ENCODE measurements at places on chromosomes 11 and 22.
A peak's percentile ranks its signal among the peaks of the same experiment; 100 is the strongest.

GRCh38 chr11:20529757-20530156, 69.7 kb upstream of the SLC6A5 start:
- DNase-seq = no peak

DNA sequence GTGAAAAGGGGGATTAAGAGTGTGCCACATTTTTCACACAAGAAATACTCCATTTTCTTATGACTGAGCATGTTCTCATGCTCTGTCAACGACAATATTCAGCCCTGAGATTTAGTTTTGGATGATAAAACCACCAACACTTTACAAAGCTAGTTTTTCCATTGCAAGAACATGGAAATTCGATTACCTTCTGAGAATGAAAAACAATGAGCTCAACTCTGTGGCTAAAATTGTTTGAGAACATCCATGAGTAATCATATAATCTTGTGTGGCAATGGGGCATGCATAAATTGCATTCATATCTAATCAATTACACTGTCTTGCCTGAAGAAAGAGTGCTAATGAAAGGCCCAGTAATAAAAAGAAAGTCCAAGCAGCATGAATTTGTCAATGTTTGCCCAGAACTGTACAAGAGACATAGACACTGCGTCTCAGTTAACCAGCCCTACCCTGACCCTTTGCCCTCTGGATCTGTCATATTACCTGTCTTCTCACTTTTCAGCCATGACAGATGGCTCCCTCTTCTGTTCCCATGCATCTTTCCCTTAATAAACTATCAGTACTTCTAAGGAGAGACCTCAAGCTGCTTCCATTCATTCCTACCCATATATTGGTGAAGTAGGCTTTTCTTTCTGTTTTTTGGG, 253.4 kb downstream of the FAM76B start:
- DNase-seq = no peak

- DNase-seq = no peak
Observed at GRCh38 chr11:122486793-122487495, 168.6 kb upstream of the UBASH3B start.

DNA sequence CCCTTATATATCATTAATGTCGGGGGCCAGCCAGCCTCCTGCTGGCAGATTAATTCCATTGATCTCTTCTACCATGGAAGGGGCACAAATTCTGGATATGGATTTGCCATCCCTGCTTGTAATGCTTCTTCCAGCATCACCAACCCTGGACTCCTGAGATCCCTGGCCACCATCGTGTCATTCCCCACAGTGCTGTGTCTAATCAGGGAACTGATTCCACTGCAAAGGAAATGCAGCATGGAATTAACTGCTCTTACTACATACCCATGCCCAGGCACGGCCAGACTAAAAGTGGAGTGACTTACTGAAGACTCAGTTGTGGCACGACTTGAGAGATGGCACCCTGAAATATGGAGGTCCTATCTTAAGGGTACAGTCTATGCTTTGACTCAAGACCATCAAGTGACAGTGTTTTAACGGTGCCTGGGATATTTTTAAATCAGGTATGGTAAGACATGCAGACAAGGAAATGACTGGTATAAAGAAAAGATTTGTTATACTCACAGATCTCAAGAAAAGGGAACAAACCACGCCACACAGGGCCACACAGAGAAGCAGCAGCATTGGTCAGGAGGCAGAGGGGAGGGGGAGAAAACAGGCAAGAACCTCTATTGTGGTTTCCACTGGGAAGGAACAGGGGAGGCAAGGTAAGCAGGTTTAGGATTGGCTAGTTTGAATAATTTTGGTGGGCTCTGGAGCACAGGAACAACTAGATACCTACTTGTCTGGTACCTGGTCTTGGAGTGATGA, 65.1 kb downstream of the IGLL5 start:
- DNase-seq = no peak

DNA sequence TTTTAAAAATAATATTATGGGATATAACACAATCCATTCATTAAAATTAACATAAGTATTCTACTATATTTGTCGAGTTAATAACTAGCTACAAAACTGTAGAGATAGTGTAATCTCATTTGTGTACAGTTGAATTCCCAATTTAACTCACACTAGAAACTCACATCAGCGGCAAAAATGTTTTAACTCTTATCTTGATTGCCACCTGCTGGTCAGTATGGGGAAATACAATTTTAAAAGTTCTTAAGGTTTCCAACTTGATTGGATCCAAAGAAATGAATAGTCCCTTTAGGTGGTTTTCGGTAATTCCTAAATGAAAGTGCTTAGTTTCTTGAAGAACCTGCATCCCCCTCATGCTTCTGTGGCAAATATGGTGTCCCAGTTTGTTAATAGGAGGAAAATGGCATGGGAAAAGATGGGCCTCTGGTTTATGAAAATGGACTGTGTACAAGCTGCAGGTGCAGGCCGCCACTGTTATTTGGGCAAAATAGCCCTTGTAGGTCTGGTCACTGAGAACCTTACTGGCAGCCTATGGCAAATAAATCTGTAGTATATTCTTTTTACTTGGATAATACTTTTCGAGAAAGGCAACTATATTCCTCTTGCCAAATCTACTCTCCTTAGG, 33.7 kb upstream of the SLC17A6 start:
- no peak for DNase-seq

DNA sequence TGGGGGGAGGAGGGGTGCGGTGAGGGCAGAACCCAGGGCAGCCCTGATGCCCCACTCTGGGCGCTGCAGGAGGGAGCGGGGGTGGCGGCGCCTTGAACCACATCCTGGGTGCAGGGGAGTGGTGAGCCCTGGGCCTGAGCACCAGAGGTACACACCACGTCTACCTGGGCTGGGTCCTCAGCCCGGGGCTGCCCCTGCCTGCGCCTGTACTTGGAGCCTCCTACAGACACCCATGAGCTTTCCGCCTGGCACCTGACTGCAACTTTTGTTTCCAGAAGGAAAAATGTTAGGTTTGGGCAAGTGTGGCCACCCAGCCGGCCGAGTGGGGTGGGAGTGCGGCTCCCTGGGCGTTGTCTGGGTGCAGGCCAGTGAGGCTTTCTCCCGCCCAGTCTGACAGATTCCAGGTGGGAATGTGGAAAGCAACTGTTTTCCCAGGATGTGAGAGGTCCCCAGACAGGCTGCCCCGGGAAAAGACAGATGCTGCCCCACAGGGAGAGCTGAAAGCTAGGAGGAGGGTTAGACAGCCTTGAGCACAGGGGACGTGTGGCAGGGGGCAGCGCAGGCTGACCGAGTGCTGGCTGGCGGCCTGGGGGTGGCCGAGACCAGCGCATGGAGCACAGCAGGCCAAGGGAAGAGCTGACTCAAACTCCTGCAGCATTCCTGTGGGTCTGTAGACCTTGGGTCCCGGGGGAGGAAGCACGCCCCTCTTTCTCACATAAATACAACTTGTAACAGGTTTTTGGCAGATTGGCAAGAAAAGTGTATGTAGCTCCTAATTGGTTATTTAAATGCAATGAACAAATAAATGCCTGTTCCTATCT, 44.1 kb downstream of the GNB1L start:
- DNase-seq = no peak

GRCh38 chr22:25492841-25493734, 71.4 kb upstream of the GRK3 start:
- no peak for DNase-seq

GRCh38 chr22:45425101-45425500, 11.6 kb downstream of the RIBC2 start:
- peak; percentile 3 for DNase-seq

- no peak for DNase-seq
Observed at GRCh38 chr11:76185931-76186401, 20.3 kb downstream of the WNT11 start.

GRCh38 chr11:8196749-8197148, 27.9 kb upstream of the RIC3 start:
- no peak for DNase-seq

- DNase-seq = peak; percentile 22
Observed at GRCh38 chr11:8810540-8811301, 100.3 kb upstream of the AKIP1 start.

DNA sequence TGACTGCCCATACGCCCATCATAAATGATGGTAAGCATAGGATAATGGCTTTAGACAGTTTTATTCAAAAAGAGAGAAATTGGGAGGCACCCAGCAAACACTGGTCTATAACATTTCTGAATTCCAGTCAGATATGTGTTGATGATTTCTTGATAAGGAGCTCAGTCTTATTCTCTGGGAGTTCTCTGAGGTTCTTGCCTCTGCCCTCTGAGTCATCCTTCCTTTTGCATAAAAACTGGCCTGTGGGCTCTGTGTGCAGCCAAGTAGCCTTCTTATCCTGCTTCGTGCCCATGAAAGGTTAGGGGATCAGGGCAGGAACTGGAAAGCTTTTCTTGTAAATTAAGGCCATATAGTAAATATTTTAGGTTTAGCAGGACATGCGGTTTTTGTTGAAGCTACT, 48.9 kb downstream of the FAR1 start:
- no peak for DNase-seq

GRCh38 chr22:50544746-50545253, 899 bp upstream of the KLHDC7B start:
- peak; percentile 49 for DNase-seq

GRCh38 chr22:29947410-29948384, 64.7 kb downstream of the MTMR3 start:
- DNase-seq = no peak

- DNase-seq = no peak
Observed at GRCh38 chr11:114478001-114478410, 38.7 kb downstream of the REXO2 start.

GRCh38 chr22:23534851-23535717, 45.0 kb downstream of the IGLL1 start:
- DNase-seq = no peak

- DNase-seq = peak; percentile 63
Observed at GRCh38 chr11:129280027-129280811, 88.1 kb upstream of the ARHGAP32 start.

DNA sequence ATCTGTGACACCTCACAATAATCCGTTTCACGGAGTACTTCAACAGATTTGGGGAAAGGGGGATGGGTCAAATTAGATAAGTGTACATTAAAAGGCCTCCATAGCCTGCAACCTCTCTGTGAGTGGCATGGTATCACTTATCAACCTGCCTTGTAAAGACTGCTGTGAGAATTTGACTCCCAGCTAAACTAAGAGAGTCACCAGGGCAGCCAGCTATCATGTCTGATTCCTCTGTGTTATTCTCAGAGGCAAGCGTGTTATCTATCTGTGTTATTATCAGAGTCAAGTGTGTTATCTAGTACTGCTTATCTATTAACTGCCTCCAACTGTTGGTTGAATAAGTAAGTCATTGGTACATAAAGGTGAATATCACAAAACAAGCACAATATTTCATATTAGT, 4.1 kb upstream of the FAM83F start:
- no peak for DNase-seq

DNA sequence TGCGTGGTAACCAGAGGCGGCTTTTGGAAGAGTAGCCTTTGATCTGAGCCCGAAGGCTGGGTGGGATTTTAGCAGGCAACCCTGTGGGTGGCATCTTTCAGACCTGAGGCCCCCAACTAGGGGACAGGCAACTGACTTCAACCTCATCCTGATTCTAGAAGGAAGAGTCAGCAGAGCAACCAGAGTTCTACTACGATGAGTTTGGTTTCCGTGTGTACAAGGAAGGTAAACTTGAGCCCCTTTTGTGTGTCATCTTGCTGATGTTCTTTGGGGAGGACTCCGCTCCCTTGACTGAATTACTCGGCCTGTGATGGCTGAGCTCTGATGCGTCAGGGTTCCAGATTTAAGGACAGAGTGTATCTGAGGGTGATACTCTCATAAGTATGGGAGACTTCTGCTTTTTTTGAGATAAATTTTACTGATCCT, 31.6 kb downstream of the SGSM3 start:
- DNase-seq = peak; percentile 58

GRCh38 chr11:130214861-130215530, 55.4 kb downstream of the ST14 start:
- DNase-seq = peak; percentile 8

DNA sequence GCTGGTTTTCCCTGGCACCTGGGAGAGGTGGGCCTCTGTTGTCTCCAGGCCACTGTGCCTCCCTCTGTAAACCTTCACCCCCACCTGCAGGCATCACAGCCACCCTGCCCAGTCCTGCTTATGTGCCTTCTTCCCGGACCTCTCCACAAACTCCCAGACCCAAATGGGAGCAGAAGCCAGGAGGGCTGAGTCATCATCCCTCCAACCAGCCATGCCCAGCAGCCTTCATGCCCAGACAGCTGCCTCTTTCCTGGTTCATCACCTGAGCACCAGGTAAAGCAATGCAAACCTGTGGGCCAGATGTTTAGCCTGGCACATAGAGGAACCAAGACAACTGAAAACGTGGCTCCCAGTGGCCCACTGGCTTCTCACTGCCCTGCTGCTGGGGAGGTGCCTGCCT, 2.1 kb upstream of the TMPRSS4 start:
- no peak for DNase-seq

DNA sequence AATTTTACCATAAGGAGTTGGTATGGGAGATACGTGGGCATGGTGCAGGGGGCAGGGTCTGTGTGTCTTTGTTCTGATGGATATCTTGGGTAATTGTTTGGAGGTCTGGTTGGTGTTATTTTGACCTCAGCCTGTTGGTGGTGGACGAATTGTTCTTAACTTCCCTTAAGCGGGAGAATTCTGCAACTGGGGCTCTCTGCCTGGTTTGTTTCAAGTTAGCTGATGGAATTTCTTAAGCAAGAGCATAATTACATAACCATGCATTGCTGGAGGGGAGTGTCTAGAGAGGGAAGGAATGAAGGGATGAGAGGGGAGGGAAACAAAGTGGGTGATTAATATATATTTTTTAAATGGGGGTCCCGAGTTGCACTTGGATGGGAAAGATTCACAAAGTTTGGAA, 908.5 kb upstream of the RAG2 start:
- no peak for DNase-seq

DNA sequence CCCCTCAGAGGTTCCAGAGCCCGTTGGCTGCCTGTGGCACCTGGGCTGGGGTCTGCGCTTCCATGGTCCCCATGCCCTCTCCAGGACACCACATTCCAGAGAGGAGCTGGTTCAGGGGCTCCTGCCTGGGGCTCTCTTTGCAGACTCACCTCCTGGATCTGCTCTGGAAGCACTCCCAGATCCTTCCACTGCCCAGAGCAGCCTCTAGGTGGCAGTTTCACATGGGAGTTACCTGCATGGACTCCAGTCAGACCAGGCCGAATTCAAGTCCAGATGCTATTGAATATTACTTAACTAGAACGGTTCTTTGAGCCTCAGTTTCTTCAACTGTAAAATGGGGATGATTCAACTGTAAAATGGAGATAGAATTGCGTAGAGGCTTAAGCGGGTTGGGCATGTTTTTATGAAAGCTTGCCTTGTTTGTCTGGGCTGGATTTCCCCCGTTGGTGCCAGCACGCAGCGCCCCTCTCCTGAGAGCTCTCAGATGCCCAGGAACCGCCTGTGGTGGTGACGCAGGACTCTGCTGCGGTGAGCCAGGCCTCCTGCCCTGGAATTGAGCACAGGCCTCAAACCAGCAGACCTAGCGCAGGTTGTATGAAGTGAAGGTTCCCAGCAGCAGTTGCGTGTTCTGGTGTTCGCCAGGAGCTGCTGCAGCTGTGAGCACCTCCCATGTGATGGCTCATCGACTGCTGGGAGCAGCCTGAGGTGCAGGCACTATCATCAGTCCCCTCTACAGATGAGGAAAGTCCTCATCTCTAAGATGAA, 44.2 kb downstream of the LMO1 start:
- peak; percentile 24 for DNase-seq

- DNase-seq = no peak
Observed at GRCh38 chr11:84947970-84948580, 679.1 kb downstream of the DLG2 start.

GRCh38 chr22:42785706-42786499, 65.2 kb upstream of the A4GALT start:
- DNase-seq = no peak

Data from activated T-cell treated with anti-CD3 and anti-CD28 coated beads, Interleukin-2, amount 50 U/mL, for 48 hours (primary cell).